ENCODE measurements at places on chromosomes 2 and 18.

GRCh38 chr2:28084564-28084963 is 194.0 kb downstream of the BABAM2 start:
- DNase-seq: no peak

GRCh38 chr2:128535953-128536352 is 217.3 kb upstream of the HS6ST1 start:
- no peak for DNase-seq

DNA sequence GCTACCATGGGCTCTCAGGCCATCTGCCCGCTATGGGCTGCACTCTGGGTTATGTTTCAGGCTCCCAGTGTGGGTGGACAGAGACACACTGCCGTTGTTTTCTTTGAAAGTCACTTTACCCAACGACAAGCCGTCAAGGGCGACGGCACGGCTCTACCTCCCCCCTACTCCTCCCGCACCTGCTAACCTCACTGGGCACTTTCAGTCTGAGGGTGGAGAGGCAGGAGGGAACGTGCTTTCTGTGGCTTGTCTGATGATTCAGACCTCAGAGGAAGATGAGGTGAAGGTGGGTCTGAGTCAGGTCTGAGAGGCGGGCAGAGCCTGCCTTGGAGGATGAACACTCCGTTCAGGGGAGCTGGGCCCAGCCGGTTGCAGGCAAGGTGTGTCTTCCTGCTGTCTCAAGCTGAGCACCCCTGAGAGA is 147.6 kb upstream of the HDAC4 start:
- DNase-seq: no peak

GRCh38 chr18:29838556-29838955 is 1204.0 kb downstream of the DSC3 start:
- DNase-seq: no peak

DNA sequence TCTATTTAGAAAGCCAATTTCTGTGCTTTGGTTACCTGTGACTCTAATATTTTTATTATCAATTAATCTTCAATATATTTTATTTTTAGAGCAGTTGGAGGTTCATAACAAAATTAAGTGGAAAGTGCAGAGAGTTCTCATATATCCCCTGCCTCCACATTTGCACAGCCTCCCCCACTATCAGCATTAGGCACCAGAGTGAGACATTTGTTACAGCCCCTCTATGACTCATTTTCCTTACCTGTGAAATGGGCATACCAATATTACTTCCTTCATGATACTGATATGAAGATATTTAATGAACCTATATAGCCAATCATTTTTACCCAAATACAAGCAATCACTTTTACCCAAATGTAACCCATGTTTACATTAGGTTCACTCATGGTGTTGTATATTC is 34.0 kb upstream of the CYTIP start:
- DNase-seq: no peak

All from endothelial cell (in vitro differentiated cells).